ENCODE measurements at places on chromosomes 5 and 9.

DNA sequence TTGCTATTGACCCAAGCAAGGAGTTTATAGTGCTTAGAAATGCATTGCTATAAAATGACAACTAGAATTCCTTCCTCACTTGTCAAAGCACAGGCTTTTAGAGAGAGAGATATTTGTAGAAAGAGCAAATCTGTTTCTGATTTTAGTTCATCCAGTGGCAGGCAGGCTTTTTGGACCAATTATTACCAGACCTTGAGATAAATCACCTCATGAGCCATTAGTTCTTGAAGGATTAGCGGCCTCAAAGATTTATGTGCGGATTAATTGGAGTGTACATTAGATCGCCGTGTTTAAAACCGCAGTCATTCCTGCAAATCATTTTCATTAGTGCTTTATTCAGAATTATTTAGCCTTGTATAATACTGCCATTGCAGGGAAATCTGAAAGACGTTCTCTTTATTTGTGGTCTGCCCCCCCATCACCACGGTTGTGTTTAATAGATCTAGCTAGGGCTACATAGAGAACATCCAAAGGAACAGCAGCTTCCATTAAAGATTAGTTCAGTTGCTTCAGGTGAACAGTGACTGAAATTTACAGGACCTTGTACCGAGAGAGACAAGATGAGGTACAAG, 28.8 kb upstream of the TJP2 start:
- no peak for DNase-seq

DNA sequence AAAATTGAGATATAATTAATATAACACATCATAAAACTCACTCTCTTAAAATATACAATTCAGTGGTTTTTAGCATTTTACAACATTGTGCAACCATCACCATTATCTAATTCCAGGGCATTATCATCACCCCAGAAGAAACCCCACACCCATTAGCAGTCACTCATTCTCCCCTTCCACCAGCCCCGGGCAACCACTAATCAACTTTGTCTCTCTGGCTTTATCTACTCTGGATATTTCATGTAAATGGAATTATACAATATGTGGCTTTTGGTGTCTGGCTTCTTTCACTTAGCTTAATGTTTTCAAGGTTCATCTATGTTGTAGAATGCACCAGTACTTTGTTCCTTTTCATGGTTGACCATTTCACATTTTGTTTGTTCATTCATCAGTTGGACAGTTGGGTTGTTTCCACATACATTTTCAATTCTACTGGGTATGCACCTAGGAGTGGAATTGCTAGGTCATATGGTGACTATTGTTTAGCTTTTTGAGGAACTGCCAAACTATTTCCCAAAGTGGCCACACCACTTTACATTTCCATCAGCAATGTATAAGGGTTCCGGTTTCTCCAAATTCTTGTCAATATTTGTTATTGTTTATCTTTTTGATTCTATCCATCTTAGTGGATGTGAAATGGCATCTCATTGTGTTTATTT, 62.4 kb downstream of the MARCHF3 start:
- no peak for DNase-seq

DNA sequence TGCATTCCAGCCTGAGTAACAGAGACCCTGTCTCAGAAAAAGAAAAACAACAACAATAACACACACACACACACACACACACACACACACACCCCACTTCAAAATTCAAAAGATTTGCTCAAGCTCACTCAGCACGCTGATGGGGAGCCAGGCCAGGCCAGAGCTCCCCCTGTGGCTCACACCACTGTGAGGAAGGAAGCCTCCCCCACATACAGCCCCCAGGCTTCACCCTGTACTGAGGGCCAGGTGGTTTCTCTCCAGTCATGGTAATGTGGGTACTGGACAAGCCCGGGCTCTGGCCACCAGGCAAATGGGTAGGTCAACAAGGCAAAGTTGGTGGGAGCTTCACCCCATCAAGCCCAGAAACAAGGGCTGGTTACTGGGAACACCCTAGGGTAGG, 19.0 kb downstream of the ATOX1 start:
- no peak for DNase-seq

- DNase-seq = no peak
Observed at GRCh38 chr5:157912621-157913325, 53.8 kb upstream of the CLINT1 start.

- DNase-seq = no peak
Observed at GRCh38 chr9:26210338-26210851, 532.2 kb upstream of the TUSC1 start.

DNA sequence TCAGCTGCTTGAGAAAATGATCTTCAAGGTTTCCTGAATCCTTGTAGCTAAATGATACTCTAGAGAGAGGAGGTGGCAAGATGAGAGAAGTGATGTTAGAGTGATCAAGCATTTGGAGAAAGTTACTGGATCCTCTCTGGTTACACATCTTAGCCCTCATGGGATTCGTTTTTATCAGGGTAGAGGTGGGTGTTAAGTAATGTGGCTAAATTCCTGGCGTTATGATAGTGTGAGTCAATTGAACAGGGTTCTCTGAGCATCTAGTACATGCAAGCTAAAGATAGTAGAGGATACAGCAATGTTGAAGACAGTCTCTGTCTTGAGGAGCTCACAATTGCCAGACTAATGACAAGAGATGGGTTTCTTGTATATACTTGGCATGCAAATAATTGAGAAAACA, 123.7 kb downstream of the PSD2 start:
- DNase-seq = no peak

- DNase-seq = no peak
Observed at GRCh38 chr5:73739650-73740049, 113.7 kb downstream of the ARHGEF28 start.

DNA sequence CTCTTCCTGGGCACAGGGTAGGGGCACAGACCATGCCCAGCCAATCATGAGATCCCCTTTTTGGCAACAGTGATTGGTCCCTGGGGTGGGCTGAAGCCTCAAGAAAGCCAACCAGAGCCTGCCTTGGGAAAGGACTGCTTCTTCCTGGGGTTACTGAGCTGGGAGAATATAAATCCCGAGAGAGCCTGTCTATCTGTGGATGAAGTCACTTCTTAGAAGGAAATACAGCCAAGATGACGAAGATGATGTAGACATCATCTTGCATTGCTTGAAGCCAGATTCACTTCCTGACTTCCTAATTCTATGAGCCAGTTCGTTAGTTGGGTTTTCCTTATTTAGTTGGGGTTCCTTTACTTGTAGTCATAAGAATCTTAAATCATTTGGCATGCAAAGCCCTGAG, 50.1 kb upstream of the PWWP2A start:
- DNase-seq = no peak

DNA sequence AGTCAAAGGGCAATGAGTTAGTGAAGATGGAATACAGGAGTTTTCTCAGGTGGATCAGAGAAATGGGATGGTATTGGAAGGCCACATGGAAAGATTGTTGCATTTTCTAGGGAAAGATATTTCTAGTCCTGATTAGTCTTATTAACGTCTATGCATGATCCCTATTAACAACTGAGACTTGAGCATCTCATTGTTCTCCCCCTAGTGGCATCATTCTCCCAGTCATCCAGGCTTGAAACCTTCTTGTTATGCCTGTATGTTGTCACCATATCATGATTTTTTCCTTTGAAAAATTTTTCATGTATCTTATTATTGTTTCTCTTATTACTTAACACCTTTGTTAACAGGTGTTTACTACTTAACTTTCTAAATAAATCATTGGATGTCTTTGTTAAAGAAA, 34.4 kb downstream of the KIF2A start:
- no peak for DNase-seq

DNA sequence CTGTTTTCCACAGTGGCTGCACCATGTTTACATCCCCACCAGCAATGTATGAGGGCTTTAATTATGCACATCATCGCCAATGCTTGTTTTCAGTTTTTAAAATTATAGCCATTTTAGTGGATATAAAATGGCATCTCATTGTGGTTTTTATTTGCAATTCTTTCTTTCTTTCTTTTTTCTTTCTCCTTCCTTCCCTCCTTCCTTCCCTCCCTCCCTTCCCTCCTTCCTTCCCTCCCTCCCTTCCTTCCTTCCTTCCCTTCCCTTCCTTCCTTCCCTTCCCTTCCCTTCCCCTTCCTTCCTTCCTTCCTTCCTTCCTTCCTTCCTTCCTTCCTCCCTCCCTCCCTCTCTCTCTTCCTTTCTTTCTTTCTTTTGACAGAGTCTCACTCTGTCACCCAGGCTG, 6.6 kb downstream of the COL15A1 start:
- DNase-seq = no peak

- DNase-seq = no peak
Observed at GRCh38 chr5:107302441-107302840, 368.3 kb downstream of the EFNA5 start.

DNA sequence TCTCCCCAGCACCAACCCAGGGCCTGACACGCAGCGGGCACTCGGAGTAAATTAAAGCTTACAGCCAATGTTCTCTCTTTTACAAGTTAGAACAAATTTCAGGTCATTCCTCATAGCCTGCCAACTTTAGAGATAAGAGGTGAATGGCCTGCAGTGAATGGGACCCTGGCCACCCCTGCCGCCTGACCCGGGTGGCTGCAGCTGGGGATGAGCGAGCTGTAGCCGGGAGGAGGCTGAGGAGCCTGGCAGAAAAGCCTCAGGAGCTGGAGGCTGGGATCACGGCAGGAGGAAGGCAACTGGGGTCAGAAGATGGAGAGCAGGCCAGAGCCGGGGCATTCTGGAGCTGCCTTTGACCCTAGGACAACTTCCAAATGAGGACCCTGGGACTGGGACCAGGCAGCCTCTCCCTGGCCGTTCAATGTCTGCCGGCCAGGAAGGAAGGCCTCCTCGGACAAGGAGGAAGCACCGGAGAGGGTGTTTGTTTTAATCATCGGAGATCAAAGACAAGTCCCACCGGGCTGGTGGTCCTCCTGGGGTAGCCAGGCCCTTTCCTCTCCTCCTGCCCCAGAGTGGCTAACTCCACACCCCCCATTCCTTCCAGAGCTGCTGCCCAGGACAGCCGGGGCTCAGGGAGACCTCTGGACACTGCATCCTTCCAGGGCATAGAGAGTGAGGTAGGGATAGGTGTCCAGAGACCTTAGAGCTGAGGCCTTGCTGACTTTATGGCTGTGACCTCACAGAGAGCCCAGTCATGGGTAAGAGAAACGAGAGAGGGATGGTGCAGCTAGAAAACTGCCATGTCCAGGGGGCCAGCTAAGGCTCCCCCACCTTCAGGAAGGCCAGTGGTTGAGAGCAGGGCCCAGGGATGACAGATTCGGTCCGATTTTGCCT, 87.3 kb upstream of the LMX1B start:
- no peak for DNase-seq

- DNase-seq = no peak
Observed at GRCh38 chr9:123637606-123637944, 281.6 kb downstream of the CRB2 start.

GRCh38 chr9:91923145-91923544, 26.9 kb downstream of the ROR2 start:
- no peak for DNase-seq

DNA sequence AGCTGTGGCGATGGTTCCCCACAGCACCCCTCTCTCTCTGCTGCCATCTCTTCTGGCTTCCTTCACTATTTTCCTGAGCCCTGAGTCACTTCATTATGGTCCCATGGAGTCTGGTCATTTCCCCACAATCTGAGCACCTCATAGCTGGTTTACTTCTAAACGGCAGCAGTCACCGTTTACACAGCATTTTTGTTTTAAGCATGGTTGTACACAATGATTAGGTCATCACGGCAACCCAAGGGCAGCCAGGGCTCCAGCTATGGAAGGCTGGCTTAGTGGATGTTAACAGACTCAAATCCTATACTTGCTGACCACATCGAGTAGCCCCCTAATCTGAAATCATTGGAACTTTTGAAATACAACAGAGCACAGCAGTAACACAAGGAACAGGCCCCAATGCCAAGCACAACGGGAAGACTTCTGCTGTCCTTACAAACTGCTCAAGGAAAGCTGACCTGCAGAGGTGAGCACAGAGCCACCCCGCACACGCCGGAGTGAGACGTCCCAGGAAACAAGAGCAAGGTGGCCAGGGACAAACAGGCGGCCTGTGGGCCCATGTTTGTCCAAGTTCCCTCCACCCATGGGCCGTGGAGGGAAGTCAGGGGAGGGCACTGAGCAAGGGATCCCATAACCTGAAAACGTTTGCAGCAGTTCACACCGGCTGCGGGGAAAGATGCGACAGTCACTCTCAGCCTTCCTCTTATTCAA, 22.9 kb downstream of the CAMSAP1 start:
- DNase-seq = no peak

DNA sequence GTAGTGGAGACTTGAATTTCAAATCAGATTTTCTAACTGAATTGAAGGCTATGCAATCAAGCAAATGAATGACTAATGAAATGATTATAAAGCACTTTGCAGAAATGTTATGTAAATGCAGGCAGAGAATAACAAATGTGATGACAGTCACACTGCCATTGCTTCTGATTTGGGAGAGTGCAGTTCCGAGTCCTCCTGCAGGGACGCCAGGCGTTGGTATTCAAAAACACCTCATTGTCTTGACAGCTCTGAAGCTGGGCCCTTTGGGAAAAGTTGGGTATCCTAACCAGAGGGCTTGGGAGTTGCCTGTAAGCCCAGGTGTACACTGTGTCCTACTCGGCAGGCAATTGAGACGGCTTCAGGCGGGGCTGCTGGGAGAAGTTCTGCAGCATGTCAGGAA, 57.9 kb downstream of the C5orf15 start:
- no peak for DNase-seq

GRCh38 chr9:4297151-4297785, 2.6 kb downstream of the GLIS3 start:
- peak; percentile 53 for DNase-seq

- no peak for DNase-seq
Observed at GRCh38 chr5:11455505-11455904, 448.7 kb downstream of the CTNND2 start.

- no peak for DNase-seq
Observed at GRCh38 chr5:96022971-96023370, 61.3 kb upstream of the ELL2 start.

DNA sequence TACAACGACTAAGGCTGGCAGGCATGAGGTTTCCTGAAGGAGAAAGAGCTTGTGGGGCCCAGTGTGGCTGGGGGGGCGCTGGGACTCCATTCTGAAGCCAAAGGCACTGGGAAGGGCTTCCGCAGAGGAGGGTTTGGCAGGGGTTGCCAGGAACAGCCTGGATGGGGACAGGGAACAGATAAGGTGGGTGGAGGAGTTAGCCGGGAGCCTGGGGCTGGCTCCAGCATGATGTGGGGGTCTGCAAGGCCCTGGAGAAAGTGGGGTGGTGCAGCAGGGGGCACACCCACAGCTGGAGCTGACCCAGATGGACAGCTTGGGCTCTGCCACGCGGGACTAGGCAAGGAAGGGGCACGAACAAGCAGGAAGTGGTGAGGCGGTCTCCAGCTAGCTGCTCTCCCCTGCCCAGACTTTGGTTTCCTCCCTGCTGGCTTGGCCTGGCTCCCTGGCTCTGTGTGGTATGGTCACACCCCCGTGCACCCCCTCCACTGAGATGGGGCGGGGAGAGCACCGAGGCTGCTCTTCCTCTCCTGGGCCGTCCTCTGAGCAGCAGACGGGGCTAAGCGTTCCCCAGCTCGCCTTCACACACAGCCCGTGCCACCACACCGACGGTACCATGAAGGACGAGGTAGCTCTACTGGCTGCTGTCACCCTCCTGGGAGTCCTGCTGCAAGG, at the start of gene LTC4S:
LTC4S (plus strand) TSS at position 519 of the 672 bp plus-strand sequence; CDS start at position 614, 95 bp downstream.
- DNase-seq = peak; percentile 61

GRCh38 chr5:116709082-116709481, 134.5 kb upstream of the SEMA6A start:
- DNase-seq = no peak

All from CD4-positive, alpha-beta T cell treated with Interferon gamma for 1 hour (primary cell).